ENCODE measurements at places on chromosomes 11 and 22.

DNA sequence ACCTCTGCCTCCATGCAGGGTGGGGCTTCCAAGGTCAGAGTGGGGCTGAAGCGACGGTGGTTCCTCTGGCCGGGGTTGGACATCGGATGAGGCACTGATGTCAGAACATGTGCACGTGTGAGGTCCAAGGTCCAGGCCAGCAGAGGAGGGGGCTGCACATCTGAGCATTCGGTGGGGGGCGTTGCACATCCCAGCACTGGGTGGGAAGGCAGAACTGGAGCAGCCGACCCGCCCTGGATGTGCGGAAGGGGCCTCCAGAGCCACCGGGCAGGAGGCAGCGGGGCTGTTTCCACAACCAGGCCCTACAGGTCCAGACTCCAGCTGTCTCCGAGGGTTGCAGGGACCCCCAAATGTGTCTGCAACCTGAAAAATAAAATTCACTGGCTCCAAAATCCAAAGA is 271.0 kb downstream of the CTTN start:
- no peak for DNase-seq

DNA sequence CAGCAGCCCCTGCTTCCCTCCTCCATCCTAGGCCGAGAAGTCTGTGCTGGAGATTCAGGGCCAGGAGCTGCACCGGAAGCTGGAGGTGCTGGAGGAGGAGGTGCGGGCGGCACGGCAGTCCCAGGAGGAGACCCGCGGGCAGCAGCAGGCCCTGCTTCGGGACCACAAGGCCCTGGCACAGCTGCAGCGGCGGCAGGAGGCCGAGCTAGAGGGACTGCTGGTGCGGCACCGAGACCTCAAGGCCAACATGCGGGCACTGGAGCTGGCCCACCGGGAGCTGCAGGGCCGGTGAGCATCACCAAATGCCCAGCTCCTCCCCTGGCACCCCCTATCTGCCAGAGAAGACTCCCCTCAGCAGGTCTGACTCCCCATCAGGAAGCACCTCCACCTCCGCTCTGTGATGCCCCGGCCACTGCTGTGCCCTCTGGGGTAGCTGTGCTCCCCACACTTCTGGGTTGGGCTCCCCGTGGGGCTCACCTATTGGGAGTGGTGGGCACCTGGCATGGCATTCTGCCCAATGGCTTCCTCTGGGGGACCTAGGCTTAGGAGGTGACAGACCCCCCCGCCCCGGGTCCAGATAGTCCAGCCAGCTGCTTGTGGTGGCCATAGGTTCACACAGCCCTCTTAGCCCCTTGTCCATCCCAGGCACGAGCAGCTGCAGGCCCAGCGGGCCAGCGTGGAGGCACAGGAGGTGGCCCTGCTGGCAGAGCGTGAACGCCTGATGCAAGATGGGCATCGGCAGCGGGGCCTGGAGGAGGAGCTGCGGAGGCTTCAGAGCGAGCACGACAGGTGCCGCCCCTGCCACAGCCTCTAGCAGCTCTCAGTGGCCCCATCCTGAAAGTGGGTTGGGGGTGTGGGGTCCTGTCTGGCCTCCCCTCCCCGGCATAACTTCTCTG is 6.6 kb upstream of the RPS6KA4 start:
- DNase-seq: no peak

DNA sequence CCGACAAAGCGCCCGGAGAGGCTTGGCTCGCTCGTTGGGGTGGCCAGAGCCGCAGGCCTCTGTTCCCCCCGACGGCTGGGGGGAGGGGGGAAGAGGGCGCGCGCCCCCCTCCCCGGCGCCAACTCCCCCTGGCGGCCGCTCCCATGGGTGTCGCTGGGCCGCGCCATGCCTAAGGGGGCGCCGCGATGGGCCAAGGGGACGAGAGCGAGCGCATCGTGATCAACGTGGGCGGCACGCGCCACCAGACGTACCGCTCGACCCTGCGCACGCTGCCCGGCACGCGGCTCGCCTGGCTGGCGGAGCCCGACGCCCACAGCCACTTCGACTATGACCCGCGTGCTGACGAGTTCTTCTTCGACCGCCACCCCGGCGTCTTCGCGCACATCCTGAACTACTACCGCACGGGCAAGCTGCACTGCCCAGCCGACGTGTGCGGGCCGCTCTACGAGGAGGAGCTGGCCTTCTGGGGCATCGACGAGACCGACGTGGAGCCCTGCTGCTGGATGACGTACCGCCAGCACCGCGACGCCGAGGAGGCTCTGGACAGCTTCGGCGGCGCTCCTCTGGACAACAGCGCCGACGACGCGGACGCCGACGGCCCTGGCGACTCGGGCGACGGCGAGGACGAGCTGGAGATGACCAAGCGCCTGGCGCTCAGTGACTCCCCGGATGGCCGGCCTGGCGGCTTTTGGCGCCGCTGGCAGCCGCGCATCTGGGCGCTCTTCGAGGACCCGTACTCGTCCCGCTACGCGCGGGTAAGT is 1.4 kb downstream of the KCNC1 start:
- DNase-seq: peak; percentile 76

- DNase-seq: no peak
Observed at GRCh38 chr11:74822170-74822569, 73.5 kb downstream of the RNF169 start.

GRCh38 chr11:62542750-62543567 is 3.6 kb downstream of the AHNAK start:
- peak; percentile 75 for DNase-seq

DNA sequence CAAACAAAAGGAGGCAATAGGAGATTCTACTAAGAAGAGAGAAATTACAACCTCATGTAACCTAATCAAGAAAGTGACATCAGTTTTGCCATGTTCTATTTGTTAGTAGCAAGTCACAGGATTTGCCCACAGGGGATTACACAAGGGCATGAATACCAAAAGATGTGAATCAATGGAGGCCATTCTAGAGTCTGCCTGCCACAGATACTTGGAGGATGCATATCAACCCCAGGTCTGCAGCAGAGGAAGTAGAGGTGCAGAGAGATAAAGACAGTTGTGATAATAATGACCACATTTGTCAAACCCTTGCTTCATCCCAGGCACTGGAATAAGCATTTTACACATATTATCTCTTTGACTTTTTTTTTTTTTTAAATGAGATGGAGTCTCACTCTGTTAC is 2.4 kb upstream of the ASCC2 start:
- no peak for DNase-seq

- DNase-seq: no peak
Observed at GRCh38 chr11:4496557-4497248, 14.3 kb downstream of the OR52K1 start.

GRCh38 chr11:12185106-12185690 is 74.8 kb downstream of the MICAL2 start:
- no peak for DNase-seq

DNA sequence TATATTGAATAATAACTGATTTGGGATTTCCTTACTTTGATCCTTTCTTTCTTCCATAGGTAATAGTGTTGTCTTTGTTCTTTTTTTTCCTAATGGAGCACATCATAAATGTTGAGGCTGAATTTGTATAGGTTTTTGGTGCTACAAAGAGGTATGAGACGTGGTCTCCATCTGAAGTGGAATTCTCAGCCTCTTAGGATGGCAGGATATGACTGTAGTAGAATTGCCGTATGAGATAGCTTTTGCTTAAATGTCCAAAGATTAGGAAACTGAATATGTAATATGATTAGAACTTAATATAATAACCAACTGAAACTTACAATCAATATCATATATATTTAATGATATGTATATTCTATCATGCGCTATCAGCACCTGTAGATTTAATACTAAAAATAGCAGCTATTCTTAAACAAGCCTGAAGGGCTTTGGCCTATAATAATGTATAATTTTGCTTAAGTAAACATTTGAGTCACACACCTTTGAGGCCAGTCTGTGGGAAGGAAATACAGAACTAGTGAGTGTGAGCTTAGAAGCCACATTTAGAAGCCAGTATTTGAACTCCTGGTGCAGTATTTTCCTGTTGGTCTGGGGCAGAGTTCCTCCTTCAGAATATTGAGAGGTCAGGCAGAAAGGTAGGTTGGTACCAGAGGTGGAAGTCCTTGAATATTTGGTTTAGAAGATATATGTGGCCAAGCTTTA is 62.6 kb downstream of the SWAP70 start:
- DNase-seq: no peak

DNA sequence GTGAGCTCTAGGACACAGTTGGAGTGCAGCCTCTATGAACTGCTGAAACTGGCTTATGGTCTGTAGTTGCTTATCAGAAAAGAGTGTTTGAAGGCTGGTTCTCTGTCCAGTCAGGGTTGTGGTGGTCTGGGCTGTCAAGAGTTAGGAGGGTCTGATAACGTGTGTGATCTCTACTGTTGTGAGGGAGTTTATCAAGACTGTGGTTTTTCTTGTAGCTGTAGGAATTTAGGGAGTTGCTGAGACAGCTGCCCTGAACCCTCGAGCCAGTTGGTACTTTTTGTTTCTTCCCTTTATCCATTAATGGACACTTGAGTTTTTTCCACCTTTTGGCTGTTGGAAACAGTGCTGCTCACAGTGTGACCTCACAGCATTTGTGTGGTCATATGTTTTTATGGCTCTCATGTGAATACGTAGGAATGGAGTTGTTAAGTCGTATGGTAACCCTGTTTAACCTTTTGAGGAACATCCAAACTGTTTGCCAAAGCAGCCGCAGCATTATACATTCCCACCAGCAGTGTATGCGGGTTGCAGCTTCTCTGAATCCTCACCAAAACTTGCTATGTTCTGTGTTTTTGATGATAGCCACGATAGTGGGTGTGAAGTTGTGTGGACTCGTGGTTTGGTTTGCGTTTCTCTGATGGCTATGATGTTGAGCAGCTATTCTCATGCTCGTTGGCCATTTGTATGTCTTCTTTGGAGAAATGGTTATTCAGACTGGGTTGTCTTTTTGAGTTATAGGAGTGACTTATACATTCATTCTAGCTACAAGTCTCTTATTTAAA is 20.9 kb upstream of the DGCR8 start:
- DNase-seq: no peak

DNA sequence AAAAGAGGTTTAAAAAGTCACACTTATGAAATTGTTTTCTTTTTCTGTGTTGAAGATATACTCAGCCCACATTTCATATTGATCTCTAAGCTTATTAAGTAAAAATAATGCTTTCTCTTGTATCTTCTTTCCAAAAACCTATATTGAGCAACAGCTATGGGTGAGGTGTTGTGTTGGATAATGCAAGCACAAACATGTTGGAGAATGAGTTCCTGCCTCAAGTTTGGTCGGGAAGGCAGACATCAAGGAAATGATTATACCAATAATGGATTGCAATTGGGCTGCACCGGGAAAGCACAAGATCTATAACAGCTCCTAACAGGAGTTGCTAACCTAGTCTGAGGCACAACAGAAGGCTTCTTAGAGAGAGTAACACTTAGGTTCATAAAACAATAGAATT is 308.9 kb upstream of the MPPED2 start:
- no peak for DNase-seq

DNA sequence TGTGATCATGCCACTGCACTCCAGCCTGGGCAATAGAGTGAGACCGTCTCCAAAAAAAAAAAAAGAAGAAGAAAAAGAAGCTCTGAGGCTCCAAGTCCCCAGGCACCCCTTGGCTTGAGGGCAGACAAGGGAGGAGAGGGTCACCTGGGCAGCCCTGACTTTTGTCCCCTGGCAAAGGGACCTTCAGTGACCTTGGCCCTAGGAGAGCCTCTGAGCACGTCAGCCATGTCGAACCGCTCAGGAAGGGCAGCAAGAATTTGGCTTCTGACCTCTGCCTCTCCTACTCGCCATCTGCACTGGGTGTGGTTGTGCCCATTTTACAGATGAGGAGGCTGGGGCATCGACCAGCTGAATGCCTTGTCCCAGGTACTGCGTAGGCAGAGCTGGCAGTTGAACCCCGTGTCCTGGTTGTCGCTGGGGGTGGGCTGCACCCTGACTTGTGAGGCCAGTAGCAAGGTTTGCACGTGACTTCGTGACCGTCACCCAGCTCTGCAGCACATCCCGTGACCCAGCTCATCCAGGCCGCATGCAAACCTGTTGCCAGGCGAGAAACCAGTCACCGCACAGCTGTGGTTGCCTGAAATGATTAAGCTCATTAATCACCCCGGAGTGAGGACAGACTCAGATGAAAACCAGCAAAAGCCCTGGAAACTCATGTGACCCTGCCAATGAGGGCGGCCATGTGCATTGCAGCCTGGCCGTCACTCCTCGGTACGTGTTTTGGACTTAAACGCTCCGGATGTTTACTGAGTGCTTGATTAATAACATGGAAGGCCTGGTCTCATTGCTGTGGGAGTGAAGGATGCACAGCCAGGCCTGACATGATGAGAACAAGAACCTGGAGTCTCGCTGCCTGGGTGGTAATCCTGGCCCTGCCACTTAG is 47.7 kb upstream of the PPP6R3 start:
- DNase-seq: peak; percentile 22

GRCh38 chr11:46377290-46377689 is 4.2 kb upstream of the MDK start:
- DNase-seq: no peak

DNA sequence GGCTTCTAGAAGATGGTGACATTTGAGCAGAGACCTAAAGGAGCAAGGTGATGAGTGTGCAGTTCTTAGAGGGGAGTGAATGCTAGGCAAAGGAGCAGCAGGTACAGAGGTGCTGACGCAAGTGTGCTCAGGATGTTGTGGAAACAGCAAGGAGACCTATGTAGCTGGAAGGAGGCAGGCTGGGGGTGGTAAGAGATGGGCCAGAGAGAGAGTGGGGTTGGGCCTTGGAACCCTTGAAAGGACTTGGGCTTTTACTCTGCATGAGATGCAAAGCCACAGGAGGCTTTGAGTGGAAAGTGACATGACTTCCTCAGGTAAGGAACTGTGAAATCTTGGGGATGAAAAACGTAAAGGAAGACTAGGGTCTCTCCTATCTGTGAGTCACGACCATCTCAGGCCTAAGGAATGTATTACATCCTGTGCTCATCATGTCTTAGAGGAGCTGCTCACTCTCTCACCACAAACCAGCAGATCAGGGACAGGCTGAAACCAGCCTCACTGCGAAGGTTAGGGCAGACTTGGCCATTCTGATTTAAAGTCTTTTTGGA is 65.4 kb downstream of the MICAL2 start:
- no peak for DNase-seq

DNA sequence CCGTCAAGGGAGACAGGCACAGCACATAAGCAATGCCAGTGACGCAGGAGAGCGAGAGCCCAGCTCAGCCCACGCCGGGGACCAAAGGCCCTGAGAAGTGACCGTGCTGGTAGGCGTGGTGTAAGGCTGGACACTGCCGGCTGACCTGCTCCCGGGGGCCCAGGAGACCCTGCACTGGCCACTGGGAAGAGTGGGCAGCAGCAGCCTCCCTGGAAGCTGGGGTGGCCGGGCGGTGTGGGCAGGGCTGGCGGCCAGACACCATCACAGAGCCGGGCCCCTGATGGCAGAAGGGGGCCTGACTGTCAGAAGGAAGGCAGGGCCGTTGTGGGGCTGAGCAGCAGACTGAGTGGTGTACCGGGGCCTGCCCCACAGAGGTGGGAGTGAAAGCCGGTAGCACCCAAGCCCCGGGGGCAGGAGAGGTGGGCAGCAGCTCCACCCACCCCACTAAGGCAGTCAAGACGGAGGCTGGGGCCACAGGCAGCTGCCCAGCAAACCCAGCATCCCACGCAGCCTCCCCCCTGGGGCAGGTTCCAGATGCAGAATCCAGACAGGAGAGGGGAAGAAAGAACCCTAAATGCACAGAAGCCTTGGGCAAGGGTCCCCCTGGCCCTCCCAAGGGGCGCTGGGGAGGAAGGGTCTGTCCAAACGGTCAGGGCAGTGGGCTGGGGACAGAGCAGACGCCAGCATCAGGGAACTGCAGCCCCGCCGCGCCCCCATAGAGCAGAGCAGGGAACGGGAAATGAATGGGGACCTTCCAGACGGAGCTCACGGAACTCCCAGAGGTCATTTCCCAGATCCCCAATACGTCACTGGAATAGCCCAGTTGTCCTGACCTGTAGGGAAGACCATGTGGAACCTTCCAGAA is 205.2 kb downstream of the BRD1 start:
- no peak for DNase-seq
